ENCODE measurements at places on chromosomes 5 and 9.

DNA sequence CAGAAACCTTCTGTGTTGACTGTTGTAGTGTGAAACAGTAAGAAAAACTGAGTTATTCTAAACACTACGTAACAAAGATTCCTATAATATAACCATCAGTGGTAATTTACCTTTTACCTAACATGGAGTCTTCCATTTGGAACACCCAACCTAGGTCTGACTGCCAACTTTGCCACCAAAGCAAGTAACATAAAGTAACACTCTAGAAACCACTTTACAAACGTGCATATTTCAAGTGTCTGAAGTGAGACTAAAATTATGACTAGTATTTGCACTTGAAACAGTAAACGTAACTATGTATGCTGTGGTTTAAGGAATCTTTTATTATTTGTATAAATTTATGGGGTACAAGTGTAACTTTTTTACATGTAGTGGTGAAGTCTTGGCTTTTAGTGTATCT lies 95.6 kb downstream of the SERINC5 start:
- DNase-seq = no peak
- no peak overlapping the region for H3K4me3 ChIP-seq
- H3K27me3 ChIP-seq = no peaks in the 10 kb centered on the region
- H3K27ac ChIP-seq = no peak overlapping the region

GRCh38 chr5:67941614-67942401 lies 273.7 kb upstream of the PIK3R1 start:
- H3K4me3 ChIP-seq = no peak overlapping the region
- H3K4me1 ChIP-seq = no peaks in the 10 kb centered on the region
- H3K27me3 ChIP-seq = no peaks in the 10 kb centered on the region
- no peak for DNase-seq

DNA sequence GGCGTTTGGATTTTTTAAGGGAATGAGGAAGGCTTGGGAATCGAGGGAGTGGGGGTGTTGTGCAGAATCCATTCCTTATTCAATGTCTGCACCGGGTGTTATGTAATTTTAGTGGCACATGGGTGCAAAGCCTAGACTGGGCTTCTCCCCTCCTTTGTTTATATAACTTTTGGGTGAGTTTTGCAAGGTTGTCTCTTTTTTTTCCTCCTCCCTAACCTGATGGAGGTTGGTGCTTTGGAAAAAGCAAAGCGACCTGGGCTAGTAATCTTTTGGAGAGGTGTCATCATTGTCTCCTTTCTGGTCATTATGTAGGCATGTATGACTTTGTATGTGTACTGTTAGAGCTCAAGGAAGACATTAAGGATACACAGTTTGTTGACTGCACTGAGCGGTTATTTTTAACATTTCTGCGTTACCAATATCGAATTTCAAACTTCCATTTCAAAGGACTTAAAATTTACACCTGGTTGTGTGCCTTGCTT lies 3.1 kb downstream of the SMARCA2 start:
- H3K27me3 ChIP-seq = no peaks in the 10 kb centered on the region
- H3K27ac ChIP-seq = peak overlapping the region; percentile 98
- H3K4me1 ChIP-seq = peaks cover 63% of the 10 kb centered on the region
- H3K36me3 ChIP-seq = peaks cover 22% of the 10 kb centered on the region
- peak overlapping the region; percentile 95 for H3K4me3 ChIP-seq

GRCh38 chr5:147045290-147045689 lies 166.7 kb upstream of the PPP2R2B start:
- DNase-seq = no peak
- H3K4me3 ChIP-seq = no peak overlapping the region
- no peak overlapping the region for H3K27ac ChIP-seq
- H3K36me3 ChIP-seq = no peaks in the 10 kb centered on the region
- no peaks in the 10 kb centered on the region for H3K27me3 ChIP-seq

DNA sequence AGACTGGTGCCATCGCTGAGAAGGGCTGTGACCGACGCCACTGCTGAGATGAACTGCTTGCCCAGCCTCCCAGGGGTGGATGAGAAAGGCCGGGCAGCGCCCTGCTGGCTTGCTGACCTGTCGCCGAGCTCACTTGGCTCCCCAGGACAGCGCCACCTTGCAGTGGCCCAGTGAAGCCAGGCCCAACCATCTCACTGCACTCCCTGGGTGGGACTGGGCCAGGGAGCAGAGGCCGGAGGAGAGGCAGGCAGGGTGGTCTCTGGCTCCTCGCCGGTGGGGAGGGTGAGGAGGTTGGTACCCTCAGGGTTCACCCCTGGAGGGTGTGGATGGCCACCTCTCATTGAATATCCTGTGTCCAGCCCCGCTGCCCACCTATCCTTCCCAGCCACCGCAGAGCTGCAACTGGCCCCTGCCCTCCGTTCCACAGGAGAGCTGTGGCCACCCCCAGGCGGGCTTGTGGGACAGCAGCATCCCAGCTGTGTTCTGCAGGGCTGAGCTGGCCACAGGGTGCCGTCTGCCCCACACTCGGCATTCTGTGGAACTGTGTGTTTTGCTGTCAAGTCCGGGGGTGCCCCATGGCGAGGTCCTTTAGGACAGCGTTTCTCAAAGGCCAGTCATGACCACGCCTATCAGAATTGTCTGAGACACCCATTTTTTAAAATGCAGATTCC lies 41.0 kb upstream of the FCN2 start:
- H3K4me3 ChIP-seq = no peak overlapping the region
- H3K27me3 ChIP-seq = no peaks in the 10 kb centered on the region
- H3K36me3 ChIP-seq = no peaks in the 10 kb centered on the region
- H3K27ac ChIP-seq = no peak overlapping the region

DNA sequence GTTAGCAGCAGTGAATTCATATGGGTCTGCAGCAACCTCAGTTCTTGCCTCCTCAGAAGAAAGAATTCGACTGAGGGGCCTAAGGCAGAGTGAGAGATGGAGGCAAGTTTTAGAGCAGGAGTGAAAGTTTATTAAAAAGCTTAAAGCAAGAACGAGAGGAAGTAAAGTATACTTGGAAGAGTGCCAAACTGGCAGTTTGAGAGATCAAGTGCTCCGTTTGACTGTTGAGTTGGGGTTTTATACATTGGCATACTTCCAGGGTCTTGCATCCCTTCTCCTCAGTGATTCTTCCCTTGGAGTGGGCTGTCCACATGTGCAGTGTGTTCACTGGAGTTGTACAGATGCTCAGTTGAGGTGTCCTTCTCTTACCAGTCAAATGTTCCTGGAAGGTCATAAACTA lies 203.6 kb downstream of the SPATA31D1 start:
- no peaks in the 10 kb centered on the region for H3K27me3 ChIP-seq
- no peak overlapping the region for H3K27ac ChIP-seq
- H3K4me3 ChIP-seq = no peak overlapping the region
- DNase-seq = no peak

DNA sequence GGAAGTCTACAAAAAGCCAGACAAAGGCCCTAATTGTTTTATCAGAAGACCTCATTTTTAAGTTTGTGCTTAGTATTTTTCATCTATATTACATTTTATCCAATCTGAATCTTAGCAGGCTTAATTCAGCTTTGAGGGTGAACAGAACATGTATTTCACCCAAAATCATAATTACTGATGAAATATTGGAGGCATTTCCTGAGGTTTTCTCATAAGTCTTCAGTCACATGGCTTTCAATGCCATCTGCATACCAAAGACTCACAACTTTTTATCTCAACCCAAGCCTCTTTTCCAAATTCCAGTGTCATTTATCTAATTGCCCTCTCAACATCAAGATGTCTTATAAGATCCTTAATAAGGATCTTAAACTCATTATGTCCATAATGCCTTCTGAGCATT lies 150.8 kb downstream of the TTC39B start:
- no peaks in the 10 kb centered on the region for H3K36me3 ChIP-seq
- no peaks in the 10 kb centered on the region for H3K4me1 ChIP-seq
- no peak for DNase-seq
- peaks cover 22% of the 10 kb centered on the region for H3K27me3 ChIP-seq
- H3K4me3 ChIP-seq = no peak overlapping the region

DNA sequence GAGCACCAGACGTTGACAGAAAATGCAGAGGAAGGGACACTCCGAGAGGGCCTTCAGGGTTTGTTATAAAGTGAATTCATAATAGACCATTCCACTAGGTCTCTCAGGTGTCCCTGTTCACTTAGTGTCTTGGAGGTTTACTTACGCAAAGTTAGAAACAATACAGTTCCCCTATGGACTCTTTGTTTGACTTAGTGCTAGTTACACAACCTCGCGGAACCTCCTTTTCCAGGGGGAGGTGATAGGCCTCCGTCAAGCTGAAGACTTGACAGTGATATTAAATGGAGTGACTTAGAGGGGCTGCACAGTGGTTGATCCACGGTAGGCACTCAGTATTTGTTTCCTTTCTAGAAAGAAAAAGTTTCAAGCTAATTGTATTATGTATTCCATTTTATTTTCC lies 1.3 kb downstream of the CCT5 start:
- H3K27ac ChIP-seq = peak overlapping the region; percentile 100
- peaks cover 77% of the 10 kb centered on the region for H3K36me3 ChIP-seq
- H3K4me3 ChIP-seq = peak overlapping the region; percentile 90
- no peak for DNase-seq
- no peaks in the 10 kb centered on the region for H3K27me3 ChIP-seq

DNA sequence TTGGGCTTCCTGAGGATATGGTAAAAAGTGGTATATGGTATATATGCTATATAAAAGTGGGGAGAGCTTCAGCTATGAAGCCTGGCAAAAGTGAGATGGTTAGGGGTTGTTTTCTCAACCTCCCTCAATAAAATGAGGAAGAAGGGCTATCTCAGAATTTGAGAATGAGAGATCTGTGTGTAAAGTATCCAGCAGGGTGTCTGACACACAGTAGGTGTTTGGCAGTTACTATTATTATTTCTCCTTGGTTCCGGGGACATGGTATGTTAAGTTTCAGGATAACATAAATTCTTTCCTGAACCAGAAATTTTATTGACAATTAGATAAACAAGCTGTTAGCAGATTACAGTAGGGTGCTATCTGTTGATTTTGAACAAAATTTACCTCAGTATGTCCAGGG lies 94.1 kb downstream of the DENND1A start:
- no peaks in the 10 kb centered on the region for H3K27me3 ChIP-seq
- DNase-seq = no peak
- peaks cover 23% of the 10 kb centered on the region for H3K4me1 ChIP-seq
- H3K36me3 ChIP-seq = peaks cover 27% of the 10 kb centered on the region
